Non-pigmented ciliary epithelial cell (primary cell): ENCODE measurements at places on chromosomes 4 and X.

DNA sequence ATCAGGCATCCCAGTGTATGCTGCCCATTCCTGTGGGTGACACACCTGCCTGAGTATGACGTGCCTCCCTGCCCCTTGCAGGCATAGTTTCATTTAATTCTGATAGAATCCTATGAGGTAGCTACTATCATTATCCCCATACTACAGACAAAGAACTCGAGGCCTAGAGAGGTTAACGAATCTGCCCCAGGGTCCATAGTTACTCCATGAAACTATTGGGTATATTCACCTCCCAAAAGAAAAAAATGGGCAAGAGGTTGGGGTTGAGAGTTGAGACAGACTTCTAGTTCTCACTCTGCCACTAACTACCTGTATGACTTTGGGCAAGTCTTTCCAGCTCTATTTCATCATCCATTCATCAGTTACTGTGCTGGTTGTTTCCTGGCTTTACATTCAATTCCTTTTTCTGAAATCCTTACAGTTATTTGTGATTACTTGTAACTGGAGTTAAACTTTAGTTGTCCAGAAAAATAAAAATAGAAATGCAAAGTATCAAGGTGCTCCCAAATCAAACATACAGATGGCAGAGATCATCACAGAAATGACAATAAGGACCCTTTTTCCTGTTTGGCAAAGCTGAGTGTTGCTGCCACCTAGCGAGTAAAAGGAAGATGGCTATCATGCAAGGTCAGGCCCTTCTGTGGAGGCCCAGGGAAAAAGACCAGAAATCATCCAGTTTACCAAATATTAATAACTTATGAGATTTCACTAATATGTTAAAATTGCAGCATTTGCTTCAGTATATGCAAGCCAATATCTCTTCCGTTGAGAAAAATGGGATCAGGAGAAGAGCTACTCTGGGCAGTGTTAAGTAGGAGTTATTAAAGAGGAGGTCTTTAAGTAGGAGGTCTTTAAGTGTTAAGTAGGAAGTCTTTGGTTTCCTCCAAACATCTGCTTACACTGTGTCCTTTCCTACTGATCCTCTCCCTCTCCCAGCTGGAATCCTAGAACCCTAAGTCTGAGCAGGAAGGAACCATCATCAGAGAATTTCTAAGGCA, 17.1 kb upstream of the MAP7D3 start:
- no peak for DNase-seq

DNA sequence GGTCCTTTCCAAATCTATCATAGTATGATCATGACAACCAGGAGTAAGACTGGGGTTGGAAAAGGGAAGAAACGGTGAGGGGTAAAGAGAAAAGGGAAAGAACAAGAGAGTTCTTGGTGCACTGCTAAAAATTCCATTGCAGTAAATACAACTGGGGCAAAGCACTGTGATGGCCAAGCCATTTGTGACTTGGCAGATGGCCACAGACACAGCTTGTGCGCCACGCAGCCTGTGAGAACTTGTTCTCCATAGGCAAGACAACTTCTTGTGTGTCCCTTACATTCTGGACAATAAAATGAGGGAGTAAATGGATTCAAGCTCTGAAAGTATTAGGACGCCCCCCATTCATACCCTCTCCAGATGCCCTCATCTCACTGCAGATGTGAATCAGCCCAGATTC, 10.9 kb downstream of the MFAP3L start:
- no peak for DNase-seq

GRCh38 chrX:110346681-110347080, 12.0 kb upstream of the RTL9 start:
- no peak for DNase-seq

- DNase-seq = no peak
Observed at GRCh38 chr4:1325681-1326635, 21.1 kb upstream of the UVSSA start.

DNA sequence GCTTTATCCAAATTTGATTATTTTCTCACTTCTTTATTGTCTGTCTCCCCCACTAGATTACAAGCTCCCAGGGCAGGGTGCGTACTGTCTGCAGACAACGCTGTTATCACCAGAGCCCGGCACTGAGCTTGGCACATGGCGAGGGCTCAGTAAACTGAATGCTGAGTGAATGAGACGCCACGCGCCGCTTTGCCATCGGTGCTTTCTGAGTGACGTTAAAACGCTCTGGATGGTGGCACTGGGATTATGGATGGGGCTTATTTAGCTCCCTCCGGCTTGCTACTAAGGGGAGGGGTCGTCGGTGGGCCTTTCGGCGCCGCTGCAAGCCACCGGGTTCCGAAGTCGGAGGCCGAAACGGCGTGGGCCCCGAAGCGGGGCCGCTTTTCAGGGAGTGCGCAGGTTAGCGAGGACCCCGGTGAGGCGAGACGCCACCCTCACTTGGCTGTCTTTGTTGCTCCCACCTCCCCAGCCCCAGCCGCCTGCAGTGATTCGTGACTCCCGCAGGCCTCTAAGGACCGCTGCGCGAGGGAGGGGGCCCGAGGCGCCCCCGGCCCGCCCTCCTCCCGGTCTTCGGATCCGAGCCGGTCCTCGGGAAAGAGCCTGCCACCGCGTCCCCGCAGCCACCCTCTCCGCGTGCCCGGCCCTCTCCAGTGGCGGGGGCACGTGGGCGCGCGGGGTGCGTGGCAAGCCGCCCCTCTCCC, 569 bp upstream of the FHL1 start:
- no peak for DNase-seq

- no peak for DNase-seq
Observed at GRCh38 chr4:69321153-69321729, 41.0 kb downstream of the UGT2B28 start.

GRCh38 chr4:2450394-2451035, 18.4 kb upstream of the RNF4 start:
- DNase-seq = no peak

DNA sequence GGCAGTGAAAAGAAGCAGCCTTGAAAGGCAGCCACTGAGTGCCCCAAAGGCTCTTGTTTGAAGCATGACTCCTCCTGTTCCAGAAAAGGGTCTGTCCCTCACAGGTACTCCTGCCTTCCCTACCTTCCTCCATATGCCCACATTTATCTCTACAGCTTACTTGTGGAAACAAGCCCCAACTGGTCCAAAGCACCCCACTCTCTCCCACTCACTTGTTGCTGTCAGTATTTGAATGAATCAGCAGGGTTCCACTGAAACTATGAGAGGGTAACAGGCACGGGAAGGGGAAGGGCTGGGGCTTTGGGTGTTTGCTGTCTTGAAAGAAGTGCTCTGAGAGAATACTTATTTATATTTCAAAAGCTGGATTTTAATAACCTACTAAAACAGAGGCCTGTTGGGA, 34.9 kb downstream of the GPR143 start:
- no peak for DNase-seq

DNA sequence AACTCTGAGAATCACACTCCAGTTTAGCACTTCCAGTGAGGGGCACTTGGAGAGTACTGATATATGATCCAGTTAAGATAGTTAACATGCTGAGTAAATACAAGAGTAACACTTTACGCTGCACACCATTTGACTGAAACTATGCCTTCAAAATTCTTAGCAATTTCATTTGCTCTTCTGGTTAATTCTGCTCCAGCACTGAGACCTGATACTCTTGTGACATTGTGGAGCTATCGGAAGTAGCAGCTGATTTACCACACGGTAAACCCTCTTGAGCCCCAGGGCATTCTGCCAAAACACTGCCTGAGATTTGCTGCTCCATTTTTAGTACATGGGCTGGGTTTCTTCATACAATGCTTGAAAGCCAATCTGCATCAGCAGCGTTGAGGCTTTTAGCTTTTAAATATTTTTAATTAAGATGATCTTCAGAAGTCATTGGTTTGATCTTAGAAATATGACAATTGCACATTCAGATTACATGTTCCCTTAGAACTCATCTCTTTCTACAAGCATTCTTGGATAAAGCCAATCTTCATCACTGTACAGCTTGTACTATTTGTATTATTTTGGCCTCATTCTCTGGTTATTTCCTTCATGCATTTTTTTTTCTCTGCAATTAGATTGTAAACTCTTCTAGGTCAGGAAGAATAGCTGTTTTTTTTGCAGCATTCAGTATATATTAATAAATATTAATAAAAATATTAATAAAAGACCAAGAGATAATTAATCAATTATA, 67.8 kb upstream of the ETNPPL start:
- DNase-seq = no peak

DNA sequence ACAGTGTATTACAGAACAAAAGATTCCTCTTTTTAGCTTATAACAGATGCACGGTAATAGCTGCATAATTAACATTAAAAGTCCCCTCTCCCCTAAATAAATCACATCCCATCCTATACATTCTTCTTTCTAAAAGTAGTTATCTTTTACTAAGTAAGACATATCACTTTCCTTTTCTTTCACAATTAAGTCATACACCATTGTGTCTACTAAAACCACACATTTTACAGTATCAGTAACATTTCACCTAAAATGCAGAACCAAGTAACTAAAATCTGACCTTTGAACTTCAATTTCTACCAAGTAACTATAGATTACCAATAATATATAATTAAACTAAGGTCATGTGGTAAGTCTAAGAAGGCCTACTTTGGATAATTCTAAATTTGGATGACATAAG, 14.2 kb downstream of the DHX15 start:
- DNase-seq = no peak

- no peak for DNase-seq
Observed at GRCh38 chr4:62159876-62160275, 959.8 kb downstream of the ADGRL3 start.

GRCh38 chr4:13590766-13591165, 36.8 kb downstream of the BOD1L1 start:
- DNase-seq = no peak

DNA sequence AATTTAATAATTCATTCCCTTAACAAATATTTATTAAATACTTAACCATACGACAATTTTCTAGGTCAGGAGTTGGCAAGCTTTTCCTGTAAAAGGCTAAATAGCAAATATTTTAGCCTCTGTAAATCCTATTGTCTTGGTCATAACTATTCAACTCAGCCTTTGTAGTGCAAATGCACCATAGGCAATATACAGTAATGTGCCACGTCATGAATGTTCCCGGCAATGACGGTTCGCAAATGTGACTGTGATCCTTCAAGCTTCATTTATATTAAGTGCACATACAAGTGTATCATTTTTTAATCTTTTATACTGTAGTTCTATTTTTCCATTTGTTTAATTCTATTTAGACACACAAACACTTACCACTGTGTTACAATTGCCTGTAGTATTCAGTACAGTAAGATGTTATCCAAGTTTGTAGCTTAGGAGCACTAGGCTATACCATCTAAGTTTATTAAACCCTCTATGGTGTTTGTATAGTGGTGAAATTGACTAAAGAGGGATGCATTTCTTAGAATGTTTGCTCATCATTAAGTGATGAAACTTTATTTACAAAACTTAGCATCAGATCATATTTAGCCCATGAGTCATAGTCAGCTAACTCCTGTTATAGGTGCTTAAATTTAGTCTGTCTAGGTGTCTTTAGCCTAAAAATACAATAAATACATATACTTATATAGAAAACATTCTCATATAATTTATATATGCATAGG, 553.6 kb downstream of the STPG2 start:
- DNase-seq = no peak

DNA sequence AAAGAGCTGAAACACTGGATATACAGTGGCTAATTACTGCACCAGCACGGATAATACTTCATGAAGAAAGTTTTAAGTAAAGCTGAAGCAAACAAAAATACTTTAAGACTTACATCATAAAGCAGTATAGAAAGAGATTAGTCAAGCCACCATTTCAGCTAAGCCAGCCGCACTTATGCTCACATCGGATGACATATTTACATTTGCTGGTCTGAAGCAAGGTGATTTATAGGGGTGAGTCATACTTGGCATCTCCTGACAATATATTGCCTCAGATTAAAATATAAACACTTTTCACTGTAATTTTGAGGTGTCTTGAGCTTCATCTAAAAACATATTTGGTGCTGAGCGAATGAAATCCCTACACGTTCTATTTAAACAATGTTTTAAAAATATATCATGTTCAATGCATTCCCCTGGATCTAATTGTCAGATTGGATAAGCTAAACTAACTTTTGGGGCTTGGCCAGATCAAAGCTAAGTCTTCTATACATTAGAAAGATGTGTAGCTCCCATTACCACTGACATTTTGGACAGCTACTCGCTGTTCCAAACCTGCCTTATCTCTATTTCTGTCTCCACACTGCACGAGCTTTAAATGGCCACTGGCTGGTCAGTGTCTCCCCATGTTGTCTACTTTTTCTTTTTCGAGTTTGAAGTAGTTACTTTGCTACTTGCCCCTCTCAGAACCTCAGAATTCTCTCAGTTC, 103.2 kb downstream of the VCX2 start:
- no peak for DNase-seq

DNA sequence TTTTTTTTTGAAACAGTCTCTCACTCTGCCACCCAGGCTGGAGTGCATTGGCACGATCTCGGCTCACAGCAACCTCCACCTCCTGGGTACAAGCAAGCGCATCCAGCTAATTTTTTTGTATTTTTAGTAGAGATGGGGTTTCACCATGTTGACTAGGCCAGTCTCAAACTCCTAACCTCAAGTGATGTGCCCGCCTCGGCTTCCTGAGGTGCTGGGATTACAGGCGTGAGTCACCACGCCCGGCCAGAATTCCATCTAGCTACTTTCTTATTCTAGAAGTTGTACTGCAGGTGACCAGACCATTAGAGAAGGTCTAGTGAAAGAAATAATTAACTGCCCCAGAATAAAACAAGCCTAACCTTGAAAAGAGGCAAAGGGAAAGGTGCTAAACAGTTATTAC, 2.3 kb downstream of the LRBA start:
- DNase-seq = no peak

DNA sequence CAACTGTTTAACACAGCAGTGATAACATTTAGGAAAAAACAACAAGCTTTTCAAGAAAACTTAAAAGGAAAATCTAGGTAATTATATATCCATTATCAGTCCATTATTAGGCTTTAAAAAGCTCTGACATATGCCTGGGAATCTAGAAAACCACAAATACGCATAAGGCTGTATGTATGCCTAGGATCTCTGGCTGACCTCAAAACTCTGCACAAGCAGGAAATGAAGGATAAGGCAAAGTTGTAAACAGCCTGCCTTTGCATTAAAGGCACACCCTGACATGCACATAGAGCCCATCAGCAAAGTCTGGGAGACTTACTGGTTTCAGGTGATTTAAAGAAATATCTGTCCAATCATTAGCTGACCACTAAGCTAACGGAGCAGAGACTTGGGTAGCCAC, 14.0 kb downstream of the TIMP1 start:
- no peak for DNase-seq

GRCh38 chr4:94939791-94940519, 182.2 kb downstream of the BMPR1B start:
- DNase-seq = no peak
